ENCODE measurements at places on chromosomes 16 and 17. TPM values are rescaled to one million over a fixed set of nuclear protein-coding genes. Genes with fewer than 3 reads are reported as not detected.

The UTS2R gene
- total RNA-seq = not detected

The STH gene
- total RNA-seq = not detected

The SYCE1L gene
- 15.8 TPM for total RNA-seq

The DPEP3 gene
- total RNA-seq = 0.44 TPM

The SCIMP gene
- total RNA-seq = not detected

The CACNG3 gene
- not detected for total RNA-seq

The GCGR gene
- not detected for total RNA-seq

The TAC4 gene
- total RNA-seq = not detected

The ADAD2 gene
- total RNA-seq = not detected

The HES7 gene
- total RNA-seq = not detected

The KRT25 gene
- not detected for total RNA-seq

The DUSP14 gene
- 2.4 TPM for total RNA-seq

The RCVRN gene
- total RNA-seq = not detected

GRCh38 chr17:58327363-58328194 is 1.0 kb downstream of the TSPOAP1 start:
- no peak for DNase-seq

- DNase-seq = peak; percentile 73
Measured at GRCh38 chr16:30896889-30897733, 697 bp downstream of the CTF1 start.

DNA sequence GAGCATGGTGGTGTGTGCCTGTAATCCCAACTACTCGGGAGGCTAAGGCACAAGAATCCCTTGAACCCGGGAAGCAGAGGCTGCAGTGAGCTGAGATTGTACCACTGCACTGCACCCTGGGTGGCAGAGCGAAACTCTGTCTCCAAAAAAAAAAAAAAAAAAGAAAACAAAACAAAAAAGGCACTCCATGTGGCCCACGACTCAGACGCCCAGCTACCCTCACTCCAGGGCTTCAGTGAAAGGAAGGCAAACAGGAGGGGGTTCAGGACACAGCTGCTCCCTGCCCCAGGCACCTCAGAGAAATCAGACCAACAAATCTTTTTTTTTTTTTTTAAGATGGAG is 91.7 kb downstream of the LITAF start:
- DNase-seq = no peak

GRCh38 chr17:62163847-62164246 is 98.8 kb upstream of the MED13 start:
- DNase-seq = no peak

- DNase-seq = no peak
Measured at GRCh38 chr16:52077607-52078006, 469.3 kb downstream of the TOX3 start.

DNA sequence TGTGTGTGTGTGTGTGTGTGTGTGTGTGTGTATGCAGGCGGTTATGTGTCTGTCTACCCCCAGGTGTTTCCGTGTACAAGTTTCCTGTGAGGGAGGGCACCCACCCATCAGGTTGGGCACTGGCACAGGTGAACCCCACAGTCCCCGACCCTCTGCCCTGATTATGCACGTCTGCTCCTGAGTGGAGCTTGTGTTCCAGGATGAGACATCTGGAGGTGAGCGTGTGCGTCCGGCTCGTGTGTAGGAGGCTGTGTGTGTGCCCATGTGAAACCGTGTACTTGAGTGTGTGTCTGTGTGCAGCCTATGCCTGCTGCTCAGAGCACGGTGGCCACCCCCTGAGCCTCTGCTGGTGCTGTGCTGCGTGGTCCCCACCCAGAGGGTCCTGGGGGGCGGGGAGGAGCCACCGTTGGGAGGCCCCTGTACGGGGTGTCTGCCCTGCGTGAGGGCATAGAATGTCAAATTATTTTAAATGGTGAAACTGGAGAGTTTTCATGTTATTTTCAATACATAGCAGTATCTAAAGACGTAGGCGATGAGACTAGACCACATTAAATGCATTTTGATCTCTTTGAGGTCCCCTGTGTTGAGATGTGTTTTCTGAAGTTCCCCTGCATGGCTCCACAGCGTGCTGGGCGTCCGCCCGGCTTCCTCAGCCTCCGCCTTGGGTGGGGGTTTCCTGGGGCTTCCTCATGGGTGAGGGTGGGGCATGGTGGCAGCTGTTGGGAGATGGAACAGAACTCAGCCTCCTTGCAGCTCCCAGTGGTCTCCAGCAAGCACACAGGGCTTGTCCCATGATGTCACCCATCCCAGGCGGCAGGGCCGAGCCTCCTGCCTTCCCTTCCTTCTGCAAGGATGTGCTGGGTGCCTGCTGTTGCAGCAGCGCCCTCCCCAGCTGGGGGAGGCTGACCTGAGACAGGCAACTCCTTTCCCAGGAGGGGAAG is 43.4 kb downstream of the KCNJ12 start:
- DNase-seq = peak; percentile 14

DNA sequence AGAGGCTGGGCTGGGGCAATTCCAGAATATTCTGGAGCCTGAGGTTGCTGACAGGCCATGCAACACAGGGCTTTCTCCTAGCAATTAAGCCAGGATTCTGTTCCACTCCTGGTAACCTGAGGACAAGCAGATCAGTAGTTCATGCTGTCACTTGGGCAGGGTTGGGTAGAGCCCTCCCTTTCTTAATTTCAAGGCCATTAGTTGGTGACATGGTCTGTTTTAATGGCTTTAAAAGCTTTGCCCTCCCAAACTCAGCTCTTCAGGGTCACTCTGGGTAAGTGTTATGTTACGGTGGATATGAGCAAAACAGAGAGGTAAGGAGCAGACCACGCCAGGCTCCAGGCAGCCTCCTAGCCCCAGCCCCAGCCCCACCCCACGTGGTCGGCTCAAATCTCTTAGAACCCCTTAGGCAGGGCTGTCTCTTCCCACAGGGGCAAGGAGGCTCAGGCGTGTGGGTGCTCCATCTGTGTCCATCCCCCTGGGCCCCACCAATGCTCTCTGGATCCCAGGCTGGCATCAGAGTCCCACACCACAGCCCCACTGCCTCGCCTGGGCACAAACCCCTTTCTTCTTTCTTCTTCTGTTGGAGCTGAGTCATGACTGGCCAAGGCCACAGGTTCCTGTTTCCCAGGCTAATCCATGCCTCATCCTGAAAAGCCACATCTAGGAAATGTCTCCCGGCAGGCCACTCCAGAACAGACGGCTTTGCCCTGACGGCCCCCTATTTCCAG is 27.5 kb downstream of the CEP295NL start:
- DNase-seq = no peak

- DNase-seq = no peak
Measured at GRCh38 chr17:70868149-70868548, 698.8 kb downstream of the KCNJ2 start.

- no peak for DNase-seq
Measured at GRCh38 chr17:64773836-64774761, 112.0 kb upstream of the SMURF2 start.

- DNase-seq = no peak
Measured at GRCh38 chr16:10629592-10629963, 49.2 kb upstream of the EMP2 start.

DNA sequence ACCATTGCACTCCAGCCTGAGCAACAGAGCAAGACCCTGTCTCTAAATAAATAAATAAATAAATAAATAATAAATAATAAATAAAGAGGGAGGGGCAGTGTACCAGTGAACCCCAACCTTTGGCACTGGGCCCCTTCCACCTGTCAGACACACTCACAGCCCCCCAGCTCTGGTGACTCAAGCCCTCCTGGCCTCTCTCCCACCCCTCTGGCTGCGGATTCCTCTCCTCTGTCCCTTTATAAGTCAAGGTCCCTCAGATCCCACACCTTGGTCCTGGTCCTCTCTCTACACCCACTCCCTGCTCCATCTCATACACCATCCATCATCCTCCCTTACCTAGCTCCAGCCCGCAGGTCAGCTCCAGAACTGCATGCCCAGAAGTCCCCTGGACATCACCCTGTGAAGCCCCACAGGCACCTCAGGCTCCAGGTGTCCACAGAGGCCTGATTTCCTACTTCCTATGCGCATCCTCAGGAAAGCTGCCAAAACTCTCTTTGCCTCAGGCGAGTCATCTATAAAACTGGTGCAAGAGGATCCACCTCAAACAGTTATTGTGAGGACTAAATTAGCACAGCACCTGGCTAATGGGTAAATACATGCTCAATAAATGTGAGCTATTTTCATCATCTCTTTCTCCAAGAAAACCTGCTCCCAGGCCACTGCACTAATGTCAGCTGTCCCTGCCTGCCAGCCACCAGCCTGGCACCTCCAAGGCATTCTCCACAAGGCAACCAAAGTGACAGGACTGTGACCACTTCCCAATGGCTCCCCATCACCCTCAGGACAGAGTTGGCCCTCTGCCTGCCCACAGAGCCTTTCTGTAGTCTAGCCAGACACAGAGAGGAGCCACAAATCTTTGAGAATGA is 46.8 kb downstream of the BEAN1 start:
- no peak for DNase-seq

- no peak for DNase-seq
Measured at GRCh38 chr17:82388922-82389283, 17.3 kb downstream of the UTS2R start.

- no peak for DNase-seq
Measured at GRCh38 chr17:2703606-2704005, 8.0 kb downstream of the CLUH start.

- no peak for DNase-seq
Measured at GRCh38 chr16:13414154-13414553, 505.8 kb upstream of the ERCC4 start.

DNA sequence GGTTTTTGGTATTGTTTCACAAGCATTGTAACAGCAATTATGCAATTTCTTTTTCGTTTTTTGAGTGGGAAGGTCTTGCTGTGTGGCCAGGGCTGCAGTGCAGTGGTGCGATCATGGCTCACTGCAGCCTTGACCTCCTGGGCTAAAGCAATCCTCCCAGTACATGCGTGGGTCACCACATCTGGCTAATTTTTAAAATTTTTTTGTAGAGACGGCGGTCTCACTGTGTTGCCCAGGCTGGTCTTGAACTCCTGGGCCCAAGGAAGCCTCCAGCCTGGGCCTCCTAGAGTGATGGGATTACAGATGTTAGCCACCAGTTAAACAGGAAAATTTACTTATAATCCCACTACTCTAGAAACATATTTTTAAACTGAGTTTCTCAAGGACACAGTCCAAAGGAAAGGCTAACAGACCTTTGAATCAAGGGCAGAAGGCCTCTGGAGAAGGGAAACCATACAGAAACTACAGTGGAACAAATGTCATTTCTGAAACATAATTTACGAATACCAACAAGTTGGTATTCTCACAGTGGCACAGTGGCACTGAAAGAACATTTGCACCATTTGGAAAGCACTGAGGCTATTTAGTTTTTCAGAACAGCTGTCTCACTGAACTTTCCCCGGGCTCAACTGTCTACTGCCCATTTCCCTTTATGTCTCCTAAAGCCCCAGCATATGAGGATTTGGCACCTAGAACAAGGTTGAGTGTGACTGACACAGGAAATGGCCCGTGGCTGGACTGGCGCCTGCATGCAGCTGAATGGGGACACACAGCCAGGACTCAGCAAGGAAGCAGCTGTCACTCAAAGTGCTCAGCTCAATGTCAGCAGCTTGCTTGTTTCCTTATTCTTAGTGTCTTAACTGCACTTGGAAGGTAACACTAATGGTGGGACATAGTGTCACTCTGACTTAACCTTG is 2.8 kb upstream of the PRKAR1A start:
- DNase-seq = no peak

DNA sequence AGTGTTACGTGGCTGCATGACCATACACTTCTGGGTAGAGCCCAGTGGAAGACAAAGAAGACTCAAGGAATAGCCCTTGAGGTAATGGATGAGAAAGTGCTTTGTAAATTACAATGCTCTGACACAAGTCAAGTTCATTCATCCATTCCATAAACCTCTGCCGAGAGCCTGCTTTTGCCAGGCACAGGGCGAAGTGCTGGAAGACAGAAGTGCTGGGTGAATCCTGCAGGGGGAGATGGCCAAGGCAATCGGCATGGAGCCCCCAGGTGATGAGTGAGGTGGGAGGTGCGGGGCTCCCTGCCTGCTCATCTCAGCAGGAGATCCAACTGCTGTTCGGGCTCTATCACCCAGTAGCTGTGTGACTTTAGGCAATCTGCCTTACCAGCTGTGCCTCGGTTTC is 2.8 kb upstream of the SOCS3 start:
- DNase-seq = no peak

DNA sequence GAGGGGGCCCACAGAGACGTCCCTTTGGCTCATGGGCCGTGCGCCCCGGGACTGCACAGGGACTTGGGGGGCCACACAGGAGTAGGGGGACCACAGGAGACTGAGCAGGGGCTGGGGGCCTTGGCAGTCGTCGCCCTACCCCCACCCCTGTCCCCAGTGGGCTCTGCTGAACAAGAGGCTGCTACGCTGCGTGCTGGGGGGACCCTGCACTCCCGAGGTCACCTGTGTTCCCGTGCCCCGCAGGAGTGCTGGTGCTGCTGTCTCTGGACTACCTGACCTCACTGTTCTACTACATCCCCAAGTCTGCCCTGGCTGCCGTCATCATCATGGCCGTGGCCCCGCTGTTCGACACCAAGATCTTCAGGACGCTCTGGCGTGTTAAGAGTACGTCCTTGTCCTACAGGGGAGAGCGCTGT is 14.4 kb upstream of the RNF213 start:
- no peak for DNase-seq
